ENCODE measurements at places on chromosomes 5 and 9. TPM values are rescaled to one million over a fixed set of nuclear protein-coding genes. Genes with fewer than 3 reads are reported as not detected.

- peak; percentile 26 for DNase-seq
Measured at GRCh38 chr9:86494644-86495111, 140.5 kb upstream of the TUT7 start.

- peak; percentile 56 for DNase-seq
Measured at GRCh38 chr9:89116064-89116804, 62.4 kb downstream of the SHC3 start.

DNA sequence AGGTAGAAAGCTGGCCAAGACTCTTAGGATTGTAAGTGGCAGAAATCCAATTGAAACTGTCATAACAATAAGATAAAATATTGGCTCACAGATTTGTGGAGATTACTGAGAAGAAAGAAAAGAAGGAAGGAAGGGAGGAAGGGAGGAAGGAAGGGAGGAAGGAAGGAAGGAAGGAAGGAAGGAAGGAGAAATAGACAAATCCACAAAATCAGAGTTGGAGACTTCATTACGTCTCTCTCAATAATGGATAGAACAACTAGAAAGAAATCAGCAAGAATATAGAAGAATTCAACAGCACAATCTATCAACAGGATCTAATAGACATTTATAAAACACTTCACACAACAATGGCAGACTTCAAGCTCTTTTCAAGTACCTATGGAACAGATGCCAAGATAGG is 17.9 kb upstream of the PAM start:
- no peak for DNase-seq

GRCh38 chr9:100111235-100111634 is 12.2 kb downstream of the INVS start:
- no peak for DNase-seq

Gene ZFP37
- total RNA-seq = not detected

- no peak for DNase-seq
Measured at GRCh38 chr5:173237143-173237874, 2.3 kb upstream of the NKX2-5 start.

DNA sequence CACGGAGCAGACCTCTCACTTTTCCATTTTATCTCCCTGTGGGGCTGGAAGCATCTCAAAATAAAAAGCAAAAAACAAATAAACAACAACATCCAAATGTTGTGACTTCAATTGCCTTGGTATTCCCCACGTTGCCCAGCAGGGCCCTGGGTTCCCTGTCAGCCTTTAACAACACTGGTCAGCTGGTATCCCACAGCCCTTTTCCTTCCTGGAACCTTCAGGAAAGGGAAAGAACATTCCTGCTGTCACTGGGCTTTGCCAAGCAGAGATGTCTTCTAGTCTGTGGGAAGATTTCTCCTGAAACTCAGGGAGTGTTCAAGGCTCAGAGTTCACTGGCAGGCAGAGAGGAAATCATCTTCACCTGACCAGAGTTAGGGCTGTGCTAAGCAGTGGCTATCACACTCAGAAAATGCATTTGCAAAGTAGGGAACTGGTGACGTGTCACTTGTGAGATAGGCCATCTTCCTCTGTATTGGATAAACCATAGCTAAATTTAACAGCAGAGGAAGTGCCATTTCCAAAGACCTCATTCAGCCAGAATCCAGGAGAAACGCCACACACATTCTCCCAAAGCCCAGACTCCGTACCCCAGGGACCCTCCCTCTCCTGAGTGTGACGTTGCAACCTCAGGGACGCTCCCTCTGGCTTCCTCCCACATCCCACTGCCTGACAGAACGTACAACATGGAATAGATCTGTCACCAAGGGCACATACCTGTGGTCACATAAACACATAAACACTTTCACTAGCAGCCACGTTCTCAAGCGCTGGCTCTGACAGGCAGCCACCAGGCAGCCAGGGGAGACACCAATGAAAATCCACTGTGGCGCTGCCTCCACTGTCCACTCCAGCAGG is 274.0 kb upstream of the DAPK1 start:
- DNase-seq = no peak

DNA sequence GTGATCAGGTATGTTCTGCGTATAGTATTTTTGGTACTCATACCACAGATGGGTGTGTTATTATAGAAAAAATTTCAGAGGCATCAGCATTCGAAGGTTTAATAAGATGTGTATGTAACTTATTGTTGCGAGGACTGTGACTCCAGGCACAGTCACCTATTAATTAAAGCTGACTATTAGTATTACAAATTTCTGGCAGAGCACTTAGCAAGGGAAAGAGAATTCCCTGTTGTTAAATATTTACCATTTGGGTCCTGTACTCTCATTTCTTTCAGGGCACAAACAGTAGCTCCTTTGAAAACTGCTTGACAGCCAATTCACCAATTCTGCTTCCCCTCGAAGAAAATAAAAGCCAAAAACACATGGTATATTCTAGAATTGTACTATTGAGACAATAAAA is 653.8 kb downstream of the ELAVL2 start:
- no peak for DNase-seq

DNA sequence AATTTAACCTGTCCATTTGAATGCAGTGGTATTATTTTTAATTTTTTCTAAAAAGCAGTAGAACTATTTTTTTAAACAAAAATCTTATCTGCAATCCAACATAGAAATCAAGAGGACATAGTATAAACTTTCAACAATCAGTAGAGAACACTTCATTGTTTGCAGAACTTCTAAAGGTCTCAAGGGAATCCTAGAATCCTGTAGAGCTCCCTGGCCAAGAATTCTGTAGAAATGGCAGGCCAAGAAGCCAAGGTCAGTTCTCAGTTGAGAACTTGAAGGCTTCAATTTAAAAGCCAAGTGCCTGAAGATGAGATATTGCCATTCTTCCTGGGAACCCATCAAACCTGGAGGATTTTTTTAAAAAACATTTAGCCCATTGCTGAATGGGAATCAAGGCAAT is 199.2 kb upstream of the KLF4 start:
- DNase-seq = no peak

Gene GPX8
- total RNA-seq = 61.1 TPM

Gene C1QTNF3
- 0.69 TPM for total RNA-seq

Gene TAF11L10
- total RNA-seq = not detected

DNA sequence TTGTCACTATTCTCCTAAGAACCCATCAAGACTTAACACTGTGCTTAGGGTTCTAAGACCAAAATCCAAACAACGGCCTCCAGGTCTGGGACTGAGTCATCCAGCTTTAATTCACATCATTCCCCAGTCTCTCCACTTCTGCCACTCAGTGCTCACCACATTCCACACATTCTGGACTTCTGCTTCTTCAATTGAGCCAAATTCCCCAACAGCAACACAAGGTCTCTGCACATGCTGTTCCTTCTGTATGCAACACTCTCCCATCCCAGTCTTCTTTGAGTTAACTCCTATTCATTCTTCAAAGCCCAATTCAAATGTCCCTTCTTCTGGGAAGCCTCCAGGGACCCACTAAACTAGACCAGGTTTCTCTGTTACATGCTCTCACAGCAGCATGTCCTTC is 97.8 kb downstream of the GPR21 start:
- no peak for DNase-seq

DNA sequence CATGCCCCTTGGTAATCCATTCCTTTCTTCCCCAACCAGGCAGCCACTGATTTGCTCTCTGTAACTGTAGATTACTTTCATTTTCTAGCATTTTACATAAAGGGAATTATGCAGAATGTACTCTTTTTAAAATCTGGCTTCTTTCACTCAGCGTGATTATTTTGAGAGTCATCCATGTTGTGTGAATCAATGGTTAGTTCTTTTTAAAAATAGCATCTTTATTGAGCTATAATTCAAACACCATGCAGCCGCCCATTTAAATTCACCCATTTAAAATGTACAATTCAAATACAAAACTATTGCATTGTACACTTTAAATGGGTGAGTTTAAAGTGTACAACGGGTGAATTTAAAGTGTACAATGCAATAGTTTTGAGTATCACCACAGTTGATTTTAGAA is 2.3 kb upstream of the OR13J1 start:
- DNase-seq = no peak

DNA sequence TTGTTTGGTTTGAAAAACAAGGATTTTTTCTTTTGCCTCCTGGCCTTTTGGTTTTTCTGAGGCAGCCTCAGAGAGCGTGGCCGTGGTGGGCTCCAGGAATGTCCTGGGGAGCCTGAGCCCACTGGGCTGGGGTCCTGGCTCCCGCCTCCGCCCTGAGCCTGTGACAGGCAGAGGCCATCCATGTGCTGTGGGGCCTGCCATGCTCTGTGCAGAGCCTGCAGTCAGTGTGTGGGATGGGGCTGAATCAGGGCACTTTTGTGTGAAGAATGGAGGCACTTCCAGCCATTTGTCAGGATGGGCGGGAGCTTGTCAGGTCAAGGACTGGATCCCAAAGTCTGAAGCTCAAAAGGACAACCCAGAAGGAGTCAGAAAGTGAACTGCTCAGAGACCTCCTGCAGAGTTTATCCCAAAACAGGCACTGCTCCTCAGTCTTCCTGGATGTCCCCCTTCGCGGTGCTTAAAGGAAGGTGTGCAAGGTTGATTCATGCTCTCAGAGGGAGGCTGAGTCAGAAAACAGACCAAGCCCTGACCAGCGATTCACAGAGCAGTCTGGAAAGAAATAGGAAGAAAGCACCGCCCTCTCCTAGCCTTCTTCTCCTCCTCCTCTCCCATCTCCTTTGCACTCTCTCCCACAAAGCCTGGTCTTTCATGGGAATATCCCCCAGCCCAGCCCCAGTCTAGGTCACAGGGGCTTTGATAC is 53.2 kb downstream of the MVB12B start:
- no peak for DNase-seq

Gene TMC1
- total RNA-seq = not detected

DNA sequence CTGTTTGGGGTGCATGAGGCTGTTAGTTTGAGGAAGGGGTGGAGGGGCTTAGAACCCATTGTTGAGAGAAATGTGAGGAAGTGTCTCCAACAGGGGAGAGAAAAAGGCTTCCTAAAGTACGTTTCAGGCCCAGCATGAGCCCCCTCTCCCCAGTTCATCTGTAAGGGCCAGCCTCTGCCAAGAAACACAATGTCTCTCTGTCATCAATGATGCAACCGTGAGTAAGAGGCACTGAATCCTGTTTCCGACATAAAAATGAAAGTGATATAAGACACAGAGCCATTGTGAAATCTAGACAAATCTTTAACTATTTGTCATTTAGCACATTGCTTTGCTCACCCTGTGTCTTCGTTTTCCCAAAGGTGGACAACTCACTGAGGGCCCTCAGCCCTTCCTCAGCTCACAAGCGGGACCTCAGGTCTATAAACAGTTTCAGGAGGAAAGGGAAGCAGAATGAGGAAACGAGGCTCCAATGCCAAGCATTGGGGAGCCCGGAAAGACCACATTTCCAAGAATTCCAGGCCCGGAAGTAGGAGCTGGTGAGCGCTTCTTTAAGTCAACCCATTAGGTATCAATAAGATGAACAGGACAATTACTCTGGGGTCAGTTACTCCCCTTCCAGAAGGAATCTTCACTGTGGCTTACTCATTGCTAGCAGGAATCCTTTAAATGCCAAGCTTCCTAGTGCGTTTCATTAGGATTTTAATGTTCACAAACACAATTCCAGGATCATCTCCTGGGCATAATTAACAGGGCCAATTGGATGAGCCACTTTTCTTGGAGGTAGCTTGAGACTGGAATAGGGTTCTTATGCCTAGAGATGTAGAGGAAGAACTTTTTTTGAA is 59.0 kb upstream of the KLF4 start:
- DNase-seq = peak; percentile 97

Gene FGF1
- not detected for total RNA-seq

- DNase-seq = no peak
Measured at GRCh38 chr9:110455860-110456259, 118.2 kb upstream of the TXNDC8 start.

DNA sequence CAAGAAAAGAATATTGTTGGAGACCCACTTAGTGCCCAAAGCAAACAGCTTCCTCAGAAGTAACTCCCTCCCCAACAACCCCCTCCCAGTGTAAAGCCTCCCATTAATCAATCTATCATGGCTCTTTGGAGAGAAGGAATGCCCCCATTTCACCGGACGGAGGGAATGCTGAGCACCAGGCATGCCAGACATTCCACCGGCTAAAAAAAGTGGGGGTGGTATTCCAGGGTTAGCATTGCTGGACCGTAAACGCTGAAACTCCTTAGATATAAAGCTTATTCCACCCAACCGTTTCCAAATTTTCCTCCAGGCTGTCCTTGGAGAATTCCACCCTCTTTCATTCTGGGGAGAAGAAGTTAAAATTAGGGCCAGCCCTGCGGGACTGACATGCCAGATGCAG is 363 bp upstream of the MAMDC2 start:
- no peak for DNase-seq

GRCh38 chr5:138305797-138306196 is 25.8 kb downstream of the CDC25C start:
- no peak for DNase-seq

DNA sequence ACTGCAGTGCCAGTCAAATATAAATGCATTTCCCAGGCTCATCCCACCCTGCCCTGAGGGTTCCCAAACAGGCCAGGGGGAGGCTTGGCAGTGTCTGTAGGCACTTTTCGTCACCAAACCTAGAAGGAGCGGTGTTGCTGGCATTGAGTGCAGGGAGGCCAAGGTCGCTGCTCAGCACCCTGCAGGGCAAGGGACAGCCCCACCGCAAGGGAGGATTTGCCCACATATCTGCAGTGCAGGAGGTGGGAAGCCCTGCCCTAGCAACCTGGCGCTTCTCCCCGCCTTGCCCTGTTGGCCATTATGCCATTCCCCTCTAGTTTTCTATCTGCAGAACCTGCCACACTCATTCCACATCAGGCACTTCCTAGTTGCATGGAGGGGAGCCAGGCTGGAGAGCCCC is 327.8 kb upstream of the ADCY2 start:
- no peak for DNase-seq

Gene S100Z
- not detected for total RNA-seq

DNA sequence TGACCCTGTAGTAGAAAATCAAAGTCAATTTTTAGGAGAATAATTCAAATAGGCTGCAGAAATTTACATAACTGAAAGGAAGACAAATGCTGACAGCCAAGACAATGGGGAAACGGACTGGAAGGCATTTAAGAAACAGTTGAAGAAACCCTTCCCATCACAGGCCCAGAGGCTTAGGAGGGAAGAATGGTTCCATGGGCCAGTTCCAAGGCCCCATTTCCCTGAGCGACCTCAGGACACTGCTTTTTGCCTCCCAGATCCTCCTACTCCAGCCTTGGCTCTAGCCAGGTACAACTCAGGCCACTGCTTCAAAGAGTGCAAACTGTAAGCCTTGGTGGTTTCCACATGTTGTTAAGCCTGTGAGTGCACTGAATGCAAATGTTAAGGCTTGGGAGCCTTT is 184.1 kb upstream of the SGCD start:
- DNase-seq = no peak

- peak; percentile 9 for DNase-seq
Measured at GRCh38 chr5:159826351-159827214, 89.7 kb upstream of the ADRA1B start.

DNA sequence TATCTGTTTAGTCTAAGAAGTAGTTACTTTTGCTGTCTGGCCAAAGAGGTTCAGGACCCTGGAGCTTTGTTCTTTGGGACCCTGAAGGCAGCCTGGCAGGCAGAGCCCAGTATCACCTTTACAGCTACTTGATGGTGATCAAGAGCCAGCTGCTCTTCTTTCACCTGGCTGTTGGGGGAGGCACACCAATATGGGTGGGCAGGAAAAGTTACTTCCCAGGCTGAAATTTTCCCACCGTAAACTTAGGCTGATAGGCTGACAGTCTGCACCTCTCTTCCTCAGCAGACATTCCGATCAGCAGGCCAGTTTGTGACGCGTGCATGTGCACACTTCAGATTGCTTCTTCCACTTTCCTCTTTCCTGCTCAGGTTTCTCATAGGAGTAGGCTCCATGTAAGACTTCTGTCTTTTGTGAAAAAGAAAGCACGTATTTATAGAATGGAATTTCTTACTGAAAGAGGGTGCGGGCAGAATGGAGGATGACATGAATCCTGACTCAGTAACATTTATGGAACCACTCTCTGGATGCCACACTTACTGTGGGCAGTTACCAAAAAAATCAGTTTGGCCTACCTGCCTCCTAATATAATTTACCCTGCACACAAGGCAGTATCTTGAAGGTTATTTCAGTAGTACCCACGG is 223.9 kb upstream of the DMRT1 start:
- DNase-seq = no peak
